GDM1 (cell line): ENCODE measurements at places on chromosomes 1 and 21.

DNA sequence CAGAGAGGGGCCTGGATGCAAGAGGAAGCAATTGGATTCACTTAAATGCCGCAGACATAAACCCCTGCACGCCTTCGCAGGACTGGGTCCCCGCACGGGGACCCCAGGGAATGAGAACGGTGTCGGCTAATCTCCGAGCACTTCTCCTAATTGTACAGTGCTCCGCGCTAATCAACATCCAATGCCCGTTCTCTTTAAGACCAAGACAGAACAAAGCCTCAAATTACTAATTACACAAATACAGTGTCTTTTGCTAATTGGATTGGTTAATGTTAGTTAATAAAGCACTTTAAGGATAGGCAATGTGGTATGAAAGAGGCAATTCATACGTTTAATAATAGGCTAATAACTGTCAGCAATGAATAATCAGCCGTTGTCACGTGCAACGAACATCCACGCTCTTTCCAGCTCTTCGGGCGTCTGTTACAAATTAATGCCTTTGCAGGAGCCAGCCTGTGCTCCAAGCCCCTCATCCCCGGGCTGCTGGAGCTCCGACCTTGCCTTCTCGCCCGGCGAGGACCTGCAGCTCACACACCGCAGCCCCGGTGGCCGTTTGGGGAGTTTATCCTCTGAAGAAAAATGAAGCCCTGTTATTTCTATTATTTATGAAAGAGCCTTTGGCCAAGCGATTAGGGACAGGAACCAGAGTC, 157.8 kb downstream of the PRDM16 start:
- DNase-seq: no peak

GRCh38 chr1:173295391-173295790, 88.3 kb upstream of the TNFSF4 start:
- no peak for DNase-seq

DNA sequence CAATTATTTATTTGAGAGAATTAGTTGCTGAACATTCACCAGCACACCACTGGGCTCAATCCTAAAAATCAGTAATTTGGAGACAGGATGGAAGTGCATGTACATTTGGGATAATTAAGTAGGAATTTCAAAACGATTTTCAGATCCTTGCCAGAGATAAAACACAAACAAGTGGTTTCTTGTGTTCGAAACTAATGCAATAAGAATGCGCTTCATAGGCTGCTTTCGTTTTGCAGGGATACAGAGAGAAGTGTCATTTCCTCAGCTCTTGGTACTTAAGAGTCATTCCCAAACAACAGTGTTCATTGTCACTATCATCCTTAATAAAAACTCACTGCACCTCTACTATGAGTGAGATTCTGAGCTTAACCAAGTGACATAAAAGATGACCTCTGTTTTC, 20.6 kb upstream of the USP24 start:
- no peak for DNase-seq

DNA sequence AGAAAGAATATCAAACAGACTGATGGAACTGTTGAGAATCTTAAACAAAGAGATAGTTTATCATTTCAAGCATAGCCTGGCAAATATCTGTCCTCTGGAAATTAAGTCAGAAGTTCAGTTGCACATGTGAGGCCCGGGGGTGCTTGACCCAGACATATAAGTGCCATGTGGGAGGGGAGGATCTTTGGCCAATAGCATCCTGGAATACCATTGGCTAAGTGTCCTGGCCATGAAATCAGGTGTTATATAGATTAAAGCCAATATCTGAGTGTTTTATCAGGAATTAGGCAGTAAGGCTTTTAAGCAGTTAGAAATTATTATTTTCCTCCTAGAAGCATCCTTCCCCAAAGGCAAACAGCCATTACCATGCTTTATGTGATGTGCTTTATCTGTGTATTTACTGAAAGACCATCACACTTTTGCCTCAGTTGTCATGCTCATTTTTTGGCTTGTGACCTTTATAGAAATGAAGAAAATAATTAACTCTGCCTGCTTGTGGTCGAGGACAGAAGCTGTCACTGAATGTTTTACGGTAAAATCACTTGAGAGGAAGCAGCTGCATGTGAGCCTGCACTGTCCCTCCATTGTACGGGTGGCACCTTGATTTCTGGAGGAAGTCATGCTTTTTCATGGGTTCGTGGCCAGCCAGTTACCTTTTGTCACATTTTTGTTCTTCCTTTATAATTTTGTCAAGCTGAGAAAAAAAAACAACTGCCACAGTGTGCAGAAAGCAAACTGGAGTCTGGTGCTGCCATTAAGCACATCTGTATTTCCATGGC, 259.9 kb upstream of the FMN2 start:
- DNase-seq: no peak
